ENCODE measurements at places on chromosomes 12 and 14.

DNA sequence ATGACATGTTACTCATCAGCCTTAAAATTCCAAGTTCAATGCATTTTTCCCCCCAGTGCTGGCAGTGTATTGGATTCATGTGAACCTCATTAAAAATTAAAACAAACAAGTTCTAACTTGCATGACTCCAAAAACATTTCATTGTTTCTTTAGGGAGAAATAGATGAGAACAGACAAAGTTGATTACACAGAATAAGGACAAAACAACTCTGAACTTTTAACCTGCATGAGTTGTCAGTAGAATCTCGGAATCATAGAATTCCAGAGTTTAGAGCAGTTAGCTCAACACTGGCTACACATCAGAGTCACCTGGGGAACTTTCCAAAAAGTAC, 127.5 kb downstream of the TMX1 start:
- no peak for DNase-seq

- DNase-seq, result no peak
These were observed 275.5 kb upstream of the TMEM132C start for GRCh38 chr12:127991485-127991884.

DNA sequence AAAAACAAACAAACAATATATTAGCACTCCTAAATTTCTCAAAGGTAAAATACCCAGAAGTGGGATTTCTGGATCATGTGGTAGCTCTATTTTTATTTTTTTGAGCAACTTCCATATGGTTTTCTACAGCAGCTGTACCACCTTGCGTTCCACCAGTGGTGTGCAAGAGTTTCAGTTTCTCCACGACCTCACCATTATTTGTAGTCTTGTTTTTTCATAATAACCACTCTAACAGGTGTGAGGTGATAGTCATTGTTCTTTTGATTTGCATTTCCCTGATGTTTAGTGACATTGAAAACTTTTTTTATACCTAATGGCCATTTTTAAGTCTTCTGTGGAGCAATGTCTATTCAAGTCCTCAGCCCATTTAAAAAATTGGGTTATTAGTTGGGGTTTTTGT, 127.3 kb upstream of the SLC38A2 start:
- DNase-seq, result no peak

GRCh38 chr14:21192447-21192822, 36.6 kb upstream of the OR5AU1 start:
- no peak for DNase-seq

- no peak for DNase-seq
These were observed 12.5 kb upstream of the MAP4K5 start for GRCh38 chr14:50544911-50545310.

DNA sequence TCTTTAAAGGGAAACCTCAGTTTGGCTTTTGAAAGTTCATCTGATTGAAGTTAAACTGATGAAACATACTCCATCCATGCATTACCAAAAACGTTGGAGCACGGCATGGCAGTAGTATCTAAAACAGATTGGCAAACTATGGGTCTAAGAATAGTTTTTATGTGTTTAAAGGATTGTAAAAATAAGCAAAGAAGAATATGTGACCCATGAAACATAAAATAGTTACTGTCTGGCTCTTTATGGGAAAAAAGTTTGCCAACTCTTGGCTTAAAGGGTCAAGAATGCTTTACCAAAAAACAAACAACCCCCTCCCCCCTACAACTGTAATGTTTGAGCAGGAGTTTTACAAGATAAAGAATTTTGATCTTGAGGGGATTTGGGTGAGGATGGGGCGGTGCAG, 32.6 kb downstream of the TRAF3 start:
- no peak for DNase-seq
